ENCODE measurements at places on chromosomes 2 and 18. TPM values are rescaled to one million over a fixed set of nuclear protein-coding genes. Genes with fewer than 3 reads are reported as not detected.
A peak's percentile ranks its signal among the peaks of the same experiment; 100 is the strongest.

DNA sequence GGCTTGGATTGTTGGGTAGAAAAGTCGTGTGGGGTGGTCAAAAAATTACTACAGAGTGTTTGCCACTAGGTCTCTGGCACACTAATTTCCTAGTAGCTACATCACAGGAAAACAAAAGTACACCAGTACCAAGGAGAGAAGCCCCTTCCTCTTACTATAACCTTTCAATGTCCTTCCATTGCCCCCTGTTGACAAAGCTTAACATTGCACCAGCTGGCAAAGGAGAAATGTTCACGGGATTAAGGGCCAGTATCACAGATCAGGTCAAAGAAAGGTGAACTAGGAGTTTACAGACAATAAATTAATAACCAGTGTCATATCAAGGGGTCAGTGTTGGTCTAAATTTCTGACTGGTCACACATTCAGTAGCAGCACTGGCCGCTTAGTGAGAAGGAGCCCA, 1139.6 kb upstream of the FAM98A start:
- no peaks in the 10 kb centered on the region for H3K27me3 ChIP-seq
- H3K4me3 ChIP-seq: no peak overlapping the region
- H3K27ac ChIP-seq: no peak overlapping the region
- no peaks in the 10 kb centered on the region for H3K36me3 ChIP-seq
- H3K4me1 ChIP-seq: no peaks in the 10 kb centered on the region
- no peak for DNase-seq

DNA sequence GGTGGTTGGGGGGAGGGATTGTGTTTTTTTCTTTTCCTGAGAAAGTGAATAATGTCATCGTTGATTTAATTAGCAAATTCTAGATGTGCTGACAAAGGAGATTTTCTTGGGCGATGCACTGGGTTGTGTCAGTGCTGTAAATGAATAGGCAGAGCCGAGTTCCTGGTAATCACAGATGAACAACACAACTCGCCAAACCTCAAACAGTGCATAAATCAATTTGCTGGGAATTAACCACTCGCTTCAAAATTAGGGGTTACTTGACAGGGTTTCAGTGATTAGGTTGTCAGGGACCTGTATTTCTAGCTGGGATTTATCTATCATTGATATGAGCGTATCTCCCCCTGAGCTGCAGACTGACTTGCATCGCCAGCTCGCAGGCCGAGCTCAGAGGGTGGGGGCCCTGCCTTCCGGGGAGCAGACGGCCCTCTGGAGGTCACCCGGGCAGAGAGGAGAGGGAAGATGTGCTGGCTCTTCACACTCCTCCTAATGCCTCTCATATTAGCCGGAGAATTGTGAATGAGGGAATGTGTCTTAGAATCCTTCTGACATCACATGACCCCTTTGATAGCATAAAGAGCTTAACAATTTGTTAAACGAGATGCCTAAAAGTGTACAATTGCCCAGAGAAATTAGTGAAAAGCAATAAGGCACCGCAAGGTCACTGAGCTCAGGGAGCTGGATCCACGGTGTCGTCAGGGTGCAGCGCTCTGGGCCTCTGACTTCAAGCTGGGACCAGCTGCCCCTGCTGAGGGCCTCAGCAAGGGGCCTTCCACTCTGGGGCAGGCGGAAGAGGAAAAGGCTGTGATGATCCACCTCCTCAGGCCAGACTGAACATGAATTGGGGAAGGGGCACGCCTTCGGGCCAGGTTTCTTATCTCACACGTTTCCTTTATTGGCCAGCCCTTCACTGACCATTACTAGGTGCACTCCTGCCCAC, 48.9 kb downstream of the SMIM21 start:
- H3K27me3 ChIP-seq: peaks cover 14% of the 10 kb centered on the region
- H3K36me3 ChIP-seq: no peaks in the 10 kb centered on the region
- no peak overlapping the region for H3K27ac ChIP-seq
- H3K4me3 ChIP-seq: no peak overlapping the region

GRCh38 chr2:240095556-240096523, 40.3 kb downstream of the COPS9 start:
- no peaks in the 10 kb centered on the region for H3K4me1 ChIP-seq
- no peaks in the 10 kb centered on the region for H3K36me3 ChIP-seq
- no peak overlapping the region for H3K27ac ChIP-seq
- H3K4me3 ChIP-seq: no peak overlapping the region

DNA sequence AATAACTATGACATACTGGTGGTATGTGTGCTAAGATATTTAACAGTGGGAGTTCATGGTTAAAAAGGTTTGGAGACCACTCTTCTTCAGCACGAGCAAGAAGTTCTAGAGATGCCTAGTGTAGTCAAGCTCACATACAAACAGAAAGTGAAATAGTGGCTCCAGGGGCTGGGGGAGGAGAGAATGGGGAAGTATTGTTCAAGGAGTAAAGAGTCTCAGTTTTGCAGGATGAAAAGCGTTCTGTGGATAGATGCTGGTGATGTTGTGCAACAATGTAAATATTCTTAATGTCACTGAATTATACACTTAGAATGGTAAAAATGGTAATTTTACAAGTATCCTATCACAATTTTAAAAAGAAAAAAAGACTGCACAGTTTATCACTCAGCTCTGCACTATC, 29.0 kb upstream of the EPAS1 start:
- no peaks in the 10 kb centered on the region for H3K36me3 ChIP-seq
- no peak overlapping the region for H3K27ac ChIP-seq
- H3K27me3 ChIP-seq: no peaks in the 10 kb centered on the region
- H3K4me3 ChIP-seq: no peak overlapping the region

DNA sequence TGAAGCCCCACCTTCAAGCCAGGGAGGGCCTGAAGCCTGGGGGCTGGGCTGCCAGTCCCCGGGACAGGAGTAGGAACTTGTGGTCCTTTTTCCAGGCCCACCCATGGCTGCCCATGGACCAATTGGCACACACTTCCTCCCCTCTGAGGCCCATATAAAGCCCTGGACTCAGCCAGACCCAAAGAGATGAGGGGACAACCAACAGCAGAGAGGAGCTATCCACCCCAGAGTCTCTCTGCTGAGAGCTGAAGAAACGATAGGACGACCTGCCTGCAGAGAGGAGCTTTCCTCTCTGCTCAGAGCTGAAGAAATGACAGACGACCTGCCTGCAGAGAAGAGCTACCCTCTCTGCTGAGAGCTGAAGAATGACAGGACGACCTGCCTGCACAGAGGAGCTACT, 43.8 kb upstream of the PEX13 start:
- DNase-seq: no peak
- H3K27ac ChIP-seq: no peak overlapping the region
- no peaks in the 10 kb centered on the region for H3K27me3 ChIP-seq
- H3K4me3 ChIP-seq: no peak overlapping the region

- no peak overlapping the region for H3K4me3 ChIP-seq
- H3K27me3 ChIP-seq: no peaks in the 10 kb centered on the region
- no peak for DNase-seq
- peaks cover 15% of the 10 kb centered on the region for H3K4me1 ChIP-seq
These were observed 81.6 kb downstream of the LRRFIP1 start for GRCh38 chr2:237708961-237709360.

DNA sequence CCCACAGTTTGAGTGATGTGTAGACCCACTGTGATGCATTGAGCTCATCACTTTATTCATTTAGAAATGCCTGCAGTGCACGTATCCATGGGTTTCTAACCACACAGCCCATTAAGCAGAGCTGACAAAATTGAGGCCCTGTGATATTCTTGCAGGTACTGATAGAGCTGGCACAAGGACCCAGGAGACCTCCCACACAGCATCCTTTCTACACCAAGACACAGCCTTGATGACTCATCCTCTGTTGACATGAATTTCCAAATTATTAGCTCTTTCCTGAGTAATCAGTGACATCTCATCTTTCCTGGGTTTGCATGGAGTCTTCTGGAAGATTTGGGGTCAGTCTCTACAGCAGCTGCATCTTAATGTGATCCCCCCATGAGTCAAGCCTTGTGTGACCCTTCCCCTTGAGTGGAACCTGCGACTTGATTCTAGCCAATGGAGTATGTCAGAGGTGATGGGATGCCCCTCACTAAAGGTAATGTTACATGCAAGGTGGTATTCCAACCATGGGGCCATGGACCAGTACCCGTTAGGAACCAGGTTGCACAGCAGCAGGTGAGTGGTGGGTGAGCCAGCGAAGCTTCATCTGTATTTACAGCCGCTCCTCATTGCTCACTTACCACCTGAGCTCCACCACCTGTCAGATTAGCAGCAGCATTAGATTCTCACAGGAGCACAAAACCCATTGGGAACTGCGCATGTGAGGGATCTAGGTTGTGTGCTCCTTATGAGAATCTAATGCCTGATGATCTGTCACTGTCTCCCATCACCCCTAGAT, 181.1 kb upstream of the ARL4C start:
- H3K27me3 ChIP-seq: no peaks in the 10 kb centered on the region
- H3K27ac ChIP-seq: no peak overlapping the region
- no peaks in the 10 kb centered on the region for H3K36me3 ChIP-seq
- no peaks in the 10 kb centered on the region for H3K4me1 ChIP-seq
- H3K4me3 ChIP-seq: no peak overlapping the region

DNA sequence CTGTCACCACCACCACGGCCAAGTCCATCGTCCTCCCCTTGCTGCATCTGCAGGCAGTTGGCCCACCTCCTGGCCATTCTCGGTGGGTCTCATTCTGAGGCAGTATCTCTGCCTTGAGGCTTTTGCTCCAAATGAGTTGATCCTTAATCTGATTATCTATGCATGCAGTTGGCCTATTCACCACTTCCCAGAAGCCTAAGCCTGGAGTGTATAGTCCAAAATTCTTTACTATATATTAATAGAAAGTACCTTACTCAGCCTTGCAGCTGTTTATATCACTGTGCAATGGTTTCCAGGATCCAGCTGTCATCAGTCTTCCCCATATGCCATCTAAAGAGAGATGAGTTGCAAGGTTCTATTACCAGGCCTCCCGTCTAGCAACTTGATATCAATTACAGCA, 292.4 kb downstream of the SS18 start:
- DNase-seq: no peak
- no peaks in the 10 kb centered on the region for H3K36me3 ChIP-seq
- H3K4me1 ChIP-seq: no peaks in the 10 kb centered on the region
- no peak overlapping the region for H3K4me3 ChIP-seq

GRCh38 chr2:48590017-48590416, 27.6 kb upstream of the GTF2A1L start:
- peaks cover 2% of the 10 kb centered on the region for H3K27me3 ChIP-seq
- H3K4me1 ChIP-seq: no peaks in the 10 kb centered on the region
- H3K4me3 ChIP-seq: no peak overlapping the region
- H3K27ac ChIP-seq: no peak overlapping the region

DNA sequence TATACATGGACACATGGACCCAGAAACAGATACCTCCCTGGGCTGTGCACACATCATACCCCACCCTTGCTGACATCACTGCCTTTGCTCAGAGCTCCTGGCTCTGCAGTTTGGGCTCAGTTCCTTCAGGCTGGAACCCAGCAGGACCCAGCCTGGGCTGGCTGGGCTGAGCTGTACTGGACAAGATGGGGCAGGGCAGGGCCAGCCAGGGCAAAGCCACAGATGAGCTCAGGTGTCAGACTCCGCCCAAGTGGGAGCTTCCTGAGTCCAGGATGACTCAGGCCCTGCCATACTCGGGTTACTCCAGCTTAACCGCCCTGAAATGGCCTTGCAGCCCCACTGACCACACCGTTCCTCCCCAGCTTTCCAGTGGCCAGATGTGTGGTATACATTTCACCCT, 284.9 kb downstream of the OSR1 start:
- no peaks in the 10 kb centered on the region for H3K4me1 ChIP-seq
- H3K27me3 ChIP-seq: no peaks in the 10 kb centered on the region
- no peak overlapping the region for H3K4me3 ChIP-seq
- H3K36me3 ChIP-seq: no peaks in the 10 kb centered on the region
- DNase-seq: no peak

- peaks cover 30% of the 10 kb centered on the region for H3K4me1 ChIP-seq
- DNase-seq: peak; percentile 81
- H3K27ac ChIP-seq: peak overlapping the region; percentile 77
- no peaks in the 10 kb centered on the region for H3K27me3 ChIP-seq
- H3K4me3 ChIP-seq: no peak overlapping the region
- no peaks in the 10 kb centered on the region for H3K36me3 ChIP-seq
These were observed 73.0 kb upstream of the YWHAQ start for GRCh38 chr2:9703701-9704221.

DNA sequence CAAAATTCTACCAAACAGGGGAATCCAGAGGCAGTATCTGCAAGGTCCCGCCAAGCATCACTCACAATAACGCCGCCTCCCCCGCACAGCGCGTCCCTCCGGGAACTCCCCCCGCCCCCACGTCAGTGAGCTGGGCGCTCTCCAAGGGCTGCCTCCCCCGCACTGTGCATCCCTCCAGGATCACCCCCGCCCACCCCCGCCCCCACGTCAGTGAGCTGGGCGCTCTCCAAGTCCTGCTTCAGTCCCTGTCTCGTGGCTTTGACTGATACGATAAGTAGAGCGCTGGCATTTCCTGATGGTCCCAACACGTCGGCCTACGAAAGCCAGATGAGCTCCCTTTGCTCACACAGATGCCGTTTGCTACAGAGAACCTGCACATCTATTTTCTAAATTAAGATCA, 130.7 kb upstream of the TPO start:
- peak; percentile 54 for DNase-seq
- H3K4me3 ChIP-seq: no peak overlapping the region
- H3K4me1 ChIP-seq: peaks cover 6% of the 10 kb centered on the region
- H3K27ac ChIP-seq: no peak overlapping the region
- H3K36me3 ChIP-seq: no peaks in the 10 kb centered on the region

GRCh38 chr18:79739440-79739778, 58.3 kb upstream of the KCNG2 start:
- H3K4me1 ChIP-seq: no peaks in the 10 kb centered on the region
- H3K36me3 ChIP-seq: peaks cover 22% of the 10 kb centered on the region
- H3K4me3 ChIP-seq: no peak overlapping the region
- no peaks in the 10 kb centered on the region for H3K27me3 ChIP-seq
- H3K27ac ChIP-seq: no peak overlapping the region
- DNase-seq: no peak

GRCh38 chr2:144470334-144470733, 49.6 kb downstream of the ZEB2 start:
- no peaks in the 10 kb centered on the region for H3K27me3 ChIP-seq
- H3K4me3 ChIP-seq: no peak overlapping the region
- H3K4me1 ChIP-seq: peaks cover 3% of the 10 kb centered on the region
- H3K36me3 ChIP-seq: peaks cover 95% of the 10 kb centered on the region
- no peak overlapping the region for H3K27ac ChIP-seq

UGT1A10 gene
- polyA plus RNA-seq: not detected

TCF23 gene
- polyA plus RNA-seq: not detected

TBC1D8 gene
- 1.2 TPM for polyA plus RNA-seq

C2orf80 gene
- polyA plus RNA-seq: not detected

KIAA2012 gene
- polyA plus RNA-seq: not detected
